CD4-positive, alpha-beta T cell treated with Interferon gamma for 1 hour (primary cell): ENCODE measurements at places on chromosomes 5 and 9.

DNA sequence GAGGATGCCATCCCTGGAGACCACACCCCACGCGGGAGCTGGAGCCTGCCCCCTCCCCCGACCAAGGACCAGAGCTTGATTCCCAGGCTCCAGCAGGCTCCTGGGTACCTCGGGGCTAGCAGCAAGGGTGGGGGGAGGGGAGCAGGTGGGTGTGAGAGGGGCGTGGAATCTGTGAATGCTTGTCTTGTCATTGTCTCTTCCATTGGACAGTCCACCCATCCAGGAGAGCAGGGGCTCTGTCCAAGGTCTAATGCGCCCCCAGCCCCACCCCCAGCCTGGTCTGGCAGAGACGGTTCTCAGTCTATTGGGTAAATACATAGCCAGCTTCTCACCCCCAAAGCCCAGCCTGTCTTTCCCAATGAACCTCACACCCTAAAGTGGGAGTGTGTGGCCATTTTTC lies 22.8 kb downstream of the URM1 start:
- DNase-seq, result no peak

- DNase-seq, result no peak
Measured at GRCh38 chr9:28234894-28235277, 661.6 kb upstream of the C9orf72 start.

DNA sequence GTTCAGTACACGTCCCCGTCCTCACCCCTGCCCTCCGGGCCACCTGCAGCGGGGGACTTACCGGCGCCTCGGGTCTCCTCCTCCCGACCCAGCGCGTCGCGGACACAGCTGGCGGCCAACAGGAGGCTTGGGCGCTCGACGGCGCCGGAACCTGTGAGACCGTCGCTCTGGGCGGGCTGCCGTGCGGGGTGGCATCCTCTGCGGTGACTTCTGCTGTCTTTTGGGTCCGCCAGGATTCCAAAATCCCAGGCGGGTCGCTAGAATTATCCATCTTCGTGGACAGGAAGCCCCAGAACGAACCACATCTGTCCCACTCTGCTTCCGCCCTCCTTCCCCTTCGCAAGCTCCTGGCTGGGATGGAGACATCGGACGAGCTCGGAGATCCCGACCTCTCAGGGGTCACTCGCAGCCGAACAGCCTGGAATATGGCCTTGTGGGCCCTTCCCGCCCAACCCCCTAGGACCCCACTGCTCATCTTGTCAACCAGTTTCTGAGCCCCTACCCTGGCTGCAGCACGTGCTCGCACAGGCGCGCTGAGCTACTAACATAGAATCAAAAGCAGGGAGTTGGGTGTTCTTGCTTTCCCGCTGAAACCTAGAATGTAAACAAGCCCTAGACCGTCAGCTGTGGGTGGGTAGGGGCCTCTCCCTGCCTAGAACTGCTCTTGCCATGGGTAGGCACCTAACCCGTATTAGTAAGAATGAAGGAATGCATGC lies 947 bp upstream of the MARCHF3 start:
- no peak for DNase-seq

DNA sequence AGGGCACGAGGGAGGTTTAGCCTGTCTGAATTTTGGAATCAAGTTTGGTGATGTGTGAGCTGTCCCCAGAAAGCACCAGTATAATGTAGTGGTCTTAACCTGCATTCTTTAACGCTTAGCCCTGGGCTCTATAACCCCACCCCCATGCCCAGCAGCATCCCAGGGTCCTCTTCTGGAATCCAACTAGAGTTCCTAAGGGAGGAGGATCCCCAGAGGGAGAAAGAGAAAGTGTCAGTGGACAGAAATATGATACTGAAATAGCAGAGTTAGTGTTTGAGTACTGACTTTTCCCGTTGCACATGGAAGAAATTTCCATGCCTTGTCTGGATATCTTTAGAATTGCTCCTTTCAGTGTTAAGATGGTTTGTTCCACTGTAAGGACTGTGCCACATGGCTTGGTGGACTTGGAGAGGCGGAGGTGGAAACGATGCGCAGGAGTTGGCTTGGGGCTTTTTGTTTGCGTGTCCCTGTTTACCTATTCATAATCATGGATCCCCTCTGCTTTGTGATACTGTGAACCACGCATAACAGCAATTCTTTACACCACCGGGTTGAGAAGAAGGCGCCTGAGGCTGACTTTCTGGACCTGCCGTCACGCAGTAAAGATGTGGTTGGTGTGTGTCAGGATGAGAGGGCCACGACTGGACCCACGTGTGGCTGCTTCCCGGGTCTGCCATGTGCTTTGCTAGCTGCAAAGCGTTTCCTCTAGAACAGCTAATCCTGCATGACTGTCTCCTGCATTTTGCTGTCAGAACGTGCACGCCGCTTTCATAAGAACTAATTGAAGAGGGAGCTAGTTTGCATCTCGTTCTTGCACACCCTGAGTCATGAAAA lies 142.3 kb downstream of the SMARCA2 start:
- no peak for DNase-seq

GRCh38 chr9:137480686-137481683 lies 21.9 kb upstream of the NSMF start:
- DNase-seq, result no peak

GRCh38 chr9:108444400-108445358 lies 411.1 kb downstream of the ACTL7B start:
- no peak for DNase-seq

DNA sequence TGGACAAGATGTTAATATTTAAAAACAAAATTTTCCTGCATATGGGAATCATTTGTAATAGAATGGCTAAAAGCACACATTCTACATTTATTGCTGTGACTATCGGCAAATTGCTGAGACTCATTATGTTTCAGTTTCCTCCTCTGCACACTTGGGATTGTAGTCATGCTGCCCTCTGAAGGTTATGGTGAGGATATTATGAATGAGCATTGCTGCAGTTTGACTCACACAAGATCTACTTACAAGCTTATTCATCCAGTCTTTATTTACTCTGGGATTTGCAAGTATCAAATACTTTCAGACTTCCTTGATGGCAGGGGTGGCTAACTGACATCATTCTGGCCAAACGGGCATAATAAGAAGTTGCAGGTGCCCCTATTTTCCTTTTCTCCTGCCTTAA lies 9.5 kb upstream of the NFIL3 start:
- DNase-seq, result no peak

GRCh38 chr9:92119586-92119985 lies 4.4 kb upstream of the SPTLC1 start:
- no peak for DNase-seq

DNA sequence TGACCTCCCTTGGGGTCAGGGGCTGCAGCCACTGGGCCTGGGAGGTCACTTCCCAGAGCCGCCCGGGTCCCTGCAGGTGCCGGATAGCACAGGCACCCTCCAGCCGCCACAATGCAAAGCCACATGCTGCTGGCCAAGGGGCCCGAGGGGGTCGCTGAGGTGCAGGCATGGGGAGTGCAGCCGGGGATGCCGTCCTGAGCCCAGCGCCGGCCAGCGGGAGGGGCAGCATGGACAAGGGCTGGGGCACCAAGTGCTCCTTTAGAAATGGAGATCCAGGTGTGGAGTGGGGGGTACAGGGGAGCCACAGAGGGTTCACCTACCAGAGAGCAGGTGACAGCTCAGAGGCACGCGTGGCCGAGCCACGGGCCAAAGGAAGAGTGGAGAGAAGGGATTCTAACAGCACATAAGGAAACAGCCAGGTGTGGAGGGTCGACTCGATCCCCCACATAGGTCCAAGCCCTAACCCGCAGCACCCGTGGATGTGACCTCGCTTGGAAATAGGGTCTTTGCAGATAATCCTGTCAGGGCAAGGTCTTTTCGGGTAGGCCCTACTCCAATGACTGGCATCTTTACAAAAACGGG lies 24.7 kb downstream of the ZDHHC11B start:
- no peak for DNase-seq

DNA sequence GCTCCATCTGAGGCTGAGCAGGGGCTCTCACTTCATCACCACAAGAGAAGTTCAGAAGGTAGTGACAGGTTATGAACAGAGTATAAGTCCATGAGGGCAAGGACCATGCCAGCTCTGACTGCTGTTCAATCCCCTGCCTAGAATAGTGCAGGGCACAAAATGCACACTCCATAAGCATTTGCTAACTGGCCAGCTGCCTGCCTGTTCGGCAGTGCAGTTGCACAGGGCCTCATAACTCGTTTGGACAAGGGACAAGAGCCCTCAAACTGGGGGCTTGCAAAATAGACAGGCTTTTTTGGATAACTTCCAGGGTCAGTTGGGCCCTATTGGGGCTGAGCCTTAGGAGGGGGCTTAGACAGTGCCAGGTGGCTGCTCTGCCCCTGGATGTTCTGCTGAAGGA lies 21.1 kb downstream of the SPARC start:
- DNase-seq, result no peak

DNA sequence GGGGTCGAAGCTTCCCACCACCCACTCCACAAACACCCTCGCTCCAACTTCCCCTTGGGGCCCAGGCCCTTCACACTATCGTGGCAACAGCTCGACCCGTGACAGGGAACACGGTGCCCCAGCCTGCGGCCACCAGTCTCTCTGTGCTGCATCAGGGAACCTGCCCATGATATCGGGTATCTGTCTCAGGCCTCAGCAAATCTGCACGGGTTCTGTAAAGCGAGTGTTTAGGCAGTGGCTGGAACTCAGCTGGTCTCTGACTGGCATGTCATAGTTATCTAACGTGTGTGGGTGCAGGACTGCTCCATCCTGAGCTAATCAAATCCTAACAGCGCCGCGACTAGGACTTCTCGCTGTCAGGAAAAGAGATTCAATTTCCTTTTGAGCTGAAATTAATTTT lies 42.9 kb downstream of the DBH start:
- DNase-seq, result no peak

DNA sequence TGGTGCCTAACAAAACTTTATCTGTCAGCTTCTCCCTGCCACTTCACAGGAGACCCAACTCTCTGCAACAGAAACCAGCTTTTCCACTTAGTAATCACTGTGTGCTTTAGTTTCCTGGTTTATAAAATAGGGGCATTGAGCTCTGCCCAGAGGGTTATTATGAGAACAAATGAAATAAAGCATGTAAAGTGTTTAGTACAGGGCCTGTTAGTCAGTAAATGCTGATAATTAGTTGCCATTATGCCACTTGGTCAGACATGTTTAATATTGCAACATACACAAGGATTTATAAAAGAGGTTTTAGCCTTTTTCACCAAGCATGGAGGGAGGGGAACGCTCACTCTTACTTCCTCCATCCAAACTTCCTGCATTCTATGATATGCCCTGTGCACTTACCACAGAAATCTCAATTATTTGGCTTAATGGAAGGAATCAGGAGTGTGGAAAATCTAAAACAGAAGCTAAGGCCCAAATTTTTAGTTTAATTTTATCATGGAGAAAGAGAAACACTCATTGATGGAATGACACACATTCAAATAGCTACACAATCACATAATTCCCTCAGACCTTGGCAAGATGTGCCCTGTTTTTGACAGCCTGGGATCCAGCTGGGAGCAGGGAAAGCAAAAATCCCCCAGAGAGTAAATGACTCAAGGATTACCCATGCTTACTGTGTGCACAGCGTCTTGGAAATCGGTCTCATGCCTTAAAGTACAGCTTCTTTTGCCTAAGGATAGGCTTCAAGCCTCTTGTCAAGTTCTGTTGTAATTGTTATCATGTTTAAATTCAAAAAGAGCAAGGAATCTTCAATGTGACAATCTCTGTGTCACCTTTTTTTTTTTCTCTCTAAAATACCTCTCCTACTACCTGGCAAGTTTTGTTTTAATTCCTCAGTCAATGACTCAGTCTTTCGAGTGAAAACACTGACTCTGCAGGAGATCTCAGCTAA lies 34.0 kb downstream of the ZNF474 start:
- no peak for DNase-seq

DNA sequence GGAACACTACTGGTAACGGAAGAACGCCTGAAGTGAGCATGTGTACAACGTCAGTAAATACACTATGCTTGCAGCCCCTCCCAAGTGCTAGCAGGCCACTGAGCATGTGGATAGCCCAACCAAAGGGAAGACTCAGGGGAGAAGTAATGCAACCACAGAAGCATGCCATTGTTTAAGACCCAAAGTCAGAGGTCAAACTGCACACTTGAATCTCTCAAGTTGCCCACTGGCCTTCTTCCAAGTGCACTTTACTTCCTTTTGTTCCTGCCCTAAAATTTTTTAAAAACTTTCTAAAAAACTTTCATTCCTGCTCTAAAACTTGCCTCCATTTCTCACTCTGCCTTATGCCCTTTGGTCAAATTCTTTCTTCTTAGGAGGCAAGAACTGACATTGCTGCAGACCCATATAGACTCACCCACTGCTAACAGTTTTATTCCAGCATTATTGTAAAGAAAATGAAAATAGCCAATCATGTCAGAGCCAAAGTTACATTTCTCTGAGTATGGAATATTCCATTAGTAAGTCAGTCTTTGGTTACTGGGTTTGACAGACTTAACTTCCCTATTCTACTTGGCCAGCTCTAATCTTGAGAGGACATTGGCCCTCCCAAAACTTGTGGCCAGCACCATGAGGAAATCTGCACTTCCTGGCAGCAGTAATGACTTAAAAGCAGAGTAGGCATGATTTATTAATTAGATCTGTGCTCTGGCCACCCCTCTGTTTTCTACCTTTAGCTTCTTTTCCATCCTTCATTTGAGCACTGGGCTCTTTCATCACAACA lies 76.9 kb downstream of the TSSK1B start:
- DNase-seq, result no peak

DNA sequence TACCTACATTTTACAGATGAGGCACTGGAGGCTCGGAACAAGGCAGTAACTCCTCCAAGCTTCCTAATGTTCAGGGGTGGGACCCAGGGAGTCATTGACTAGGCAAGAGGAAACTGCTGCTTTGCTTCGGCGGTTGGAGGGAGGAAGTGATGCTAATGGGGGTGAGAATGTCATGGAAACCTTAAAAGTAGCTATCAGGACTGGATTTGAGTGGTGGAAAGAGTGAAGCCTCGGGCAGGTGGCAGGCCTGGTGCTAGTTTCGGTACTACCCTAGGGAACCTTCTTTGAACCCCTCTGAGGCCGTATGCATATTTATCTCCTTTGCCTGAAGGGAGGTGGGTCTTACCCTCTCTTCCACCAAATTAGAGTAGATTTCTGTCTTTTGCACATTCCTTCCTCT lies 1.6 kb downstream of the BSPRY start:
- peak; percentile 25 for DNase-seq

DNA sequence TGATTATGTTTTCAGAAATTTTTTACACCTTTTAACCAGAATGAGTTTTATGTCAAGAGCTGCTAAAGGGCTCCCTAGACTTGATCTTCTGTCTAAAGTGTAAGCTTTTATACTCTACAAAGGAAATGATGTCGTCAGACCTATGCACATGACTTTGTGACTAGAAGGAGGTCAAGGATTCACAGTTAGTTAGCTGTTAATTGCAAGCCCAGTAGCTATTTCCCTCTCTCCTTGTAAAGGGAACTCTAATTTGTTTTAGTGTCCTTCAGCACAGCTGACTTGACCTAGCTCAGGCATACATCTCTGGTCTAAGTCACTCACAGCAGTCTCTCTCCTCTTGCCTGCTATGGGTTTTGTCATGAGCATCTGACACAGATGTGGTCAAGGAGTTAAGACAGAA lies 173.5 kb upstream of the NREP start:
- no peak for DNase-seq

- DNase-seq, result no peak
Measured at GRCh38 chr9:116279230-116279629, 125.6 kb downstream of the PAPPA start.

DNA sequence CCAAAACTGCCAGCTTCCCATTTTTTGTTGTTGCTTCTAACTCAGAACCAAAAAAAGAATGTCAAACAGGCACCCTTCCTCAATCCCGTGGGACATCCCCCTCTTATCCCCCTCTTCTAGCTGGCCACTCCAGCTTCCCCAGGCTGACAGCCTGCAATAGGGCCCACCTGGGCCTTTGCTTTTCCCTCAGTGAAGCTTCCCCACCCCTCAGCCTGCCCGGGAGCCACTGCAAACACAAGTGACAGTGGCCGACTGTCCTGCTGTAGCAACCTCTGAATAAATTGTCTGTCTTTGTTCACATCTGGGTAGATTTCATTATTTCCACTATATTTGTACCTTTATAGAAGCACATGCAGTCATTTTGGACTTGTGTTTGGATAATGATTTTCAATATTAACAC lies 245.3 kb downstream of the GADD45G start:
- no peak for DNase-seq
